ENCODE measurements at places on chromosomes 16 and 17. TPM values are rescaled to one million over a fixed set of nuclear protein-coding genes. Genes with fewer than 3 reads are reported as not detected.

Gene HBQ1
- total RNA-seq, result 2.2 TPM

Gene YBX2
- 0.08 TPM for total RNA-seq

Gene VPS35
- 162 TPM for total RNA-seq

Gene CES4A
- total RNA-seq, result not detected

Gene SPNS2
- total RNA-seq, result 0.51 TPM

Gene RSKR
- total RNA-seq, result 4.8 TPM

Gene UNC13D
- total RNA-seq, result 1.3 TPM

Gene NPIPB2
- 0.61 TPM for total RNA-seq

Gene KAT7
- 33.1 TPM for total RNA-seq

Gene ZNRF1
- 5.8 TPM for total RNA-seq

Gene TBC1D26
- total RNA-seq, result not detected

Gene SP6
- total RNA-seq, result 0.05 TPM

Gene SPATA32
- not detected for total RNA-seq

- DNase-seq, result no peak
Measured at GRCh38 chr16:57732714-57733113, 2.9 kb upstream of the KATNB1 start.

DNA sequence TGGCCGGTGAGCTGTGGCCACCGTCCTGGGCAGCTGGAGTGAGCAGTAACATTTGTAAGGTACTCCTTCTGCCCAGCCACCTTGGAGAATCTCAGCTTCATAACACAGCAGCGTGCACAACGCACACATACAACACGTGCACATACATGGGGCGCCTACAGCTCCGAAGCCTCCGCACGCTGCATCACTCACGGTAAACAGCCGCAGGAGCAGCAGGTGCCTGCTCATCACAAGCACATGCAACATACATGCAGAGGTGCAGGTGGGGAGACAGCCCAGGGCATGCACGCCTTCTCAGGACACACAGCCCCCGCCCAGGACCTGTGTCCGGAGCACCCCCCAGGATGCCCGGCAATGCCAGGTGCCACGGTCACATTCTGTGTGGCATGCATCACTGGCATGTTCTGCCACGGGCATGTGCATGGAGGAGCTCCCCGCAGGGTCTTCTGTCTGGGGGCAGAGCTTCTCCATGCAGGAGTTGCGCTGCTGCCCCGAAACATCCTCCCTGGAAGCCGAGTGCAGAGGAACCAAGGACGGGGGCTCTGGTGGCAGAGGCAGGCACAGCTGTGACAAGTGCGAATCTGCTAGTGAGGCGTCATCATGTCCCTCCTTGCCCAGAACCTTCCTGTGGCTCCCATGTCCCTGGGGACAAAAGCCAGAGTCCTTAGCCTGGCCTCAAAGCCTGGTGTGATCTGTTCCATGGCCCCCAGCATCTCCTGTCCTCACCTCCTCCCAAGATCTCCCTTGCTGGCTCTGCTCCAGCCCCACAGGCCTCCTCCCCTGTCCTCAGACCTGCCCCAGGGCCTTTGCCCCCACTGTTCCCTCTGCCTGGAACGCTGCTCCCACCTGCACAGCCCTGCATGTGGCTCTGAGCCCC, 184.0 kb upstream of the GSE1 start:
- DNase-seq, result no peak

GRCh38 chr17:57507828-57508227, 237.3 kb downstream of the CCDC182 start:
- no peak for DNase-seq

- peak; percentile 87 for DNase-seq
Measured at GRCh38 chr16:27867122-27868110, 196.1 kb downstream of the GSG1L start.

DNA sequence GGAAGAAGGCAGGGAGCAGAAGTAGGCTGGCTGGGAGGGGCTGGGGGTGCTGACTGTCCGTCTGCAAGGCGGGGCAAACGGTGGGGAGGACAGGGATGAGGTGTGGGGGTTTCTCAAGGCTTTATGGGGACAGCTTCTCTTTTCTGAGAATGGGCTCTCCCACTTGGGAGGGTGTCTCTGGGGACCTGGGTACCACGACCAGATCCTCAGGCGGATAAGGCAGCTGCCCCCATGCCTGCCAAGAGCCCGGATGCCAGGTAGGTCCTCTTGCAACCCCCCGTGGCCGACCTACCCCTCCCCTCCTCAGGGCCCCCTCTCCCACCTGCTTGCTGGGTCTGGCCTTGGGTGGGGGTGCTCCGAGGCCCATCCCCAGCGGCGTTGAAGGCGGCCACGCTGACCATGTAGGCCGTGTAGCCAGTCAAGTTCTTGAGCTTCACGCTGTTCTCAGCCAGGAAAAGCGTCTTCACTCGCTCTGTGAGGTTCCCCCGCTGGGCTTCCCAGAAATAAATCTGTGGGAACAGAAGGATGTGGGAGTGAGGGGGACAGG, 56.4 kb upstream of the CDC42EP4 start:
- DNase-seq, result no peak

- no peak for DNase-seq
Measured at GRCh38 chr16:83995754-83996153, 27.7 kb downstream of the NECAB2 start.

GRCh38 chr17:79799174-79799537, 2.3 kb upstream of the CBX8 start:
- no peak for DNase-seq

DNA sequence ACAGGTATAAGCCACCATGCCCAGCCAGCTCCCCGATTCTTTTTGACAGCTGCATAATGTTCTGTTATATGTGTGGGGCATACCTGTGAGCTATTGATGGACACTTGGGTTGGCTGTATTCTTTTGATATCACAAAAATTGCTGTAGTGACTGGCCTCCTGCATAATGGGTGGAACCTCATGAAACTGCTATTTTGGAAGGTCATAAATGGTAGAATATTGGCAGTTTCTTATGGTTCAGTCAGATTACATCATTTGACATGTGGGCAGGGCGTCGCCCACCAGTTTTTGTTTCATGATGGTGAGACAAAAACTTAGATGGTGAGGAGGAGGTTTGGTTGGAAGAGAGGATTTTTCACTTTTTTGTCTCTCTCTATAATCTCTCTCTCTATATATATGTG, 26.7 kb upstream of the POLR3E start:
- no peak for DNase-seq

DNA sequence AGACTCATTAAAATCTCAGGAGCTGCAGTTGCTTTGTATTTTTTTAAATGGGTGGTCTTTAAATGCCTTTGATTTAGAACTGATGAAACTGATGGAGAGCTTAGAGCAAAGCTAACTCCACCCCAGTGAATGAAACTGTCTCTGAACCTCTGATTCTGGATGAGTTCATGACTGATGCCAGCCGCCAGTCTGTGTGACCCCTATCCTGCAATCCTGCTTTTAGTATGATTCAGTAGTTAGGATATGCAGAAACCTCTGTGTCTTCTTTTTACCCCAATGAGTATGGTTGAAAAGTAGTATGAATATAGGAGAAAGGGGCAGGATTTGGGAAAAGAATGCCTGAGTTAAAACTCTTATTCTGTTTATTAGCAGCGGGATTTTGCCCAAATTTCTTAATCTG, 12.3 kb upstream of the SALL1 start:
- no peak for DNase-seq

GRCh38 chr17:21214777-21215541, 998 bp upstream of the TMEM11 start:
- DNase-seq, result no peak

GRCh38 chr16:11580451-11581086, 6.2 kb downstream of the LITAF start:
- peak; percentile 40 for DNase-seq

- DNase-seq, result no peak
Measured at GRCh38 chr16:87435372-87436224, 43.5 kb downstream of the MAP1LC3B start.

DNA sequence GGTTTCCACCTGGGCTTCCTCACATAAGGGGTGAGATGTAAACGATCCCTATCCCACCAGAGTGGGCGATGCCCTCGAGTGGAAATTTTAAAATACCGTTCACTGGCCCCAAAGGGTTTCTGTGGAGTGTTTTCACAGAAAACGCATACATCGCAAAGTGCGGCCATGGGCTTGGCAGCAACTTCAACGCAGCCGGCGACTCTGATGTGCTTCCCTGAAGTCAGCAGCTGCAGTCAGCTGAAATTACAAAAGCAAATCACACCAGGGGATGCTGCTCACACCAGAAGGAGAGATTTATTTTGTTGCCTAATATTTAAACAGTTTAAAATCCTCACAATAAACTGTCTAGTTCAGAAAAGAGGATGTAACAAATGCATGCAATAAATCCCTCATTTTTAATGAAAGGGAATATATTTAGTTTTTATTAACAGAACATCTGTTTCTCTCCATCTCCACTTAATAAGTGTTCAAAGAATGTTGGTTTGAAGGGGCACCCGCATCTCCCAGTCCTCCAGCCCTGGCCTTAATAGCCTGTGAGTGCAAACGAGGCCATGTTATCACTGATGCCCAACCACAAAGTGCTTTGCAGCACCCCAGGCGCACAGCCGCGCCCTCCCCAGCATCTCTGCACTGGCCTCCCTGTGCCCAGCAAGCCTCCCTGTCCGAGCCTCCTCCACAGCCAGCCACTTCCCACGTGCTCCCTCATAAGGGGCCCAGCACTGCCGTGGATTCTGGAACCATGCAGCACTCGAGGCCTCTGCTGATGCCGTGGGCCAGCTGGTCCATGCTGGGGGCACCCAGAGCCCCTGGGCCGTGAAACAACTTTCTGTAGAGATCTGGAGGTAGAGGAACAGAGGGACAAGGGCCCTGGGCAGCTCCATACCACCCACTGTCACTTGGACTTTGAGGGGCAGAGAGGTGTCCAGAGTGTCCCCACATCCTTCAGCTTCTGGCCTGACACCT, 17.3 kb upstream of the XYLT2 start:
- DNase-seq, result no peak

DNA sequence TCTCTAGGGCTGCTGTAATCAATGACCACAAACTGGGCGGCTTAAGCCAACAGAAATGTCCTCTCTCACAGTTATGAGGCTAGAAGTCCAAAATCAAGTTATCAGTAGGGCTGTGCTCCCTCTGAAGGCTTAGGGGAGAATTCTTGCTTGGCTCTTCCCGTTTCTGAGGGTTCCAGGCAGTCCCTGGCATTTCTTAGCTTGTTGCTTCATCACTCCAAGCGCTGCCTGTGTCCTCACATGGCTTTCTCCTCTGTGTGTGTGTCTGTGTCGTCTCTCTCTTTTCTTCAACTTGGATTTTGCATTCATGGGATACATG, 13.7 kb upstream of the CDC42EP4 start:
- DNase-seq, result no peak

DNA sequence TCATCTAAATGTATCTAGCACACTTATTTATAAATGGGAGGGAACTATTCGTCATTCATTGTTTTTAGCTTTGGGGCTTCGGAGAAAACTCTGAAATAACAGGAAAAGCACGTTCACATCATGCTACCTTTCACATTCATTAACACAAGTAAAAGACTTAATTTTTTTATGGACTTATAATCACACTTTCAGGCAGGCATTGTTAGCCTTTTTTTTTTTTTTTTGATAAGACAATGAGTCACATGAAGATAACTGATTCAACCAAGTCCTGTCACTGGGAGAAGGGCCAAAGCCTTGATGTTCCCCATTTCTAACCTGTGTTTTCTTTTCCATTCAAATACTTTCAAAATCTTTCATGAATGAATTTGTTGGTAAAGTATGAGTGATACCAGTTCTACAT, 631.3 kb upstream of the CA10 start:
- DNase-seq, result no peak

DNA sequence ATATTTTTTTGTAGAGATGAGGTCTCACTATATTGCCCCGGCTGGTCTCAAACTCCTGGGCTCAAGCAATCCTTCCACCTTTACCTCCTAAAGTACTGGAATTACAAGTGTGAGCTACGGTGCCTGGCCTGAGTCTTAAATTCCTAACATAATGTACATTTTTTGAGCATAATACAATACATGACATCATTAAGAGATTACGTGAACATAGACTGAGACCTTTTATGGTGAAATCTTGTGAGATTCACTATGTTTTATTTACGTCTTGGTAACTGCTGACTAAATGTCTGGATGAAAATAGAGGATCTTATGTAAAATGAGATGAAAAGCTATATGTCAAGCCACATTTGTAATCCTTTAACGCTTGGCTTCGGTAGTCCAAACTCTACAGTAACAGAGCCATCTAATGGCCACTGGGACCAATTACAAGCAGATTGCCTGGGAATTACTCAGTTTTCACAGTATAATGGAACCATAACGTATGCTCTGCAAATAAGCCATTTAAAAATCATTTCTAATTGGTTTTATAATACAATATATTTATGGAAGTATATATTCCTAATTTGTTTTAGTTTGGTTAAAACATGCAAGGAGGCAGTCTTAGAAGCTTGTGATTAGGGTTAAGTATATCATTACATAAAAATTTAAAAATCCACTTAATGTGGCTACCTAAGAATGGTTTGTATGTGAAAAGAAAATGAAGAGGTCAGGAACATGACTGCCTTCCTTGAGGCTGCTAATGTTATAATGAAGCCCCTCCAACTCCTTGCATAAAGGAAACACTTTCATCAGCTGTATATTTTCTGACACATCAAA, 8.1 kb upstream of the EFCAB13 start:
- peak; percentile 77 for DNase-seq

DNA sequence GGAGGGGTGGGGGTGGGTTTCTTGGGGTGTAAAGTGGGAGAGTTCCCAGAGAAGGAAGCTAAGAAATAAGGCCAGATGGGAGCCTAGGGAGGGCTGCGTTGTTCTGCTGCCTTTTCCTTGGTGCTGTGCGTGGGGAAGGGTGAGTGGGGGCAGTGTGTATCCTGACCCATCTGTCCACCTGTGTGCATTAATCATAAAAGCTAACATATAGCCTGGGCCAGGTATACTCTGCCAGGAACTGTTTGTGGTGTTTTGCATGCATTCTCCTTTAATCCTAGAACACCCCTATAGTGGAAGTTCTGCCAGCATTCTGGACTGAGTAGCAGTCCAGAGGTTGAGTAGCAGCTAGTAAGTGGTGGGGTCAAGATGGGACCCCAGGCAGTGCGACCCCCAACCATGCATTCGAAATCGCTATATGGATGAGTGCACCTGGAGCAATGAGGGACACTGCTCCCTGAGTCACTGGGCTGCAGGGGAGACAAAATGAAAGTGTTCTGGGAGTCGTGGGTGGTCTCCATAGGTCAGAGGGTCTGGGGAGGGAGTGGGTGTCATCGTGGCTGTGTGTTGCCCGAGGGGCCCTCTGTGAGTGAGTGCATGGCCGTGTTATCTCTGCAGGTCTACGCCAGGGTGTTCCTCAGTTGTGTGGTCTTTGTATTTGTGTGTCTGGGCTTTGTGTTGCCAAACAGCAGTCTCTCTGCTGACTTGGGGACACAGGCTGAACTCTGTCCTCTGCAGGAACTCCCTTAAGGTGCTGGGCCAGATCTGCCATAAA, 1.3 kb downstream of the ERBB2 start:
- DNase-seq, result no peak

DNA sequence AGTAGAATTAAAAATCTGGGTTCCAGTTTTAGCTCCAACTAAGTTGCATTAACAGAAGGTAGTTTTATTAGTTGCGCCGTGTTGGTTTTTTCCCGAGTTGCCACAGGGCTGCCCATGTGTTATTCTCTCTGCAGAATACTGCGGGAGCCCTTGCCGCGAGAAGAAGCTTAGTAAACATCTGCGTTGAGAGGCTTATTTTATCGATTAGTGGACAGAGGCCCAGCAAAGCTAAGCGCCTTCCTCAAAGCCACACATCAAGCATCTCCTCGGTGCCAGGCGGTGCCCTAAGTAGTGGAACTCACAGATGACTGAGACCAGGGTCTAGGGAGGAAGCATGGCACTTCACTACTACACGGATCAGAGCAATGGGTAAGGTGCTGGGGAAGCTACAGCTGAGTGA, 212.3 kb upstream of the IRX5 start:
- no peak for DNase-seq

All from SK-MEL-5 (cell line).